ENCODE measurements at places on chromosomes 6 and 20. TPM values are rescaled to one million over a fixed set of nuclear protein-coding genes. Genes with fewer than 3 reads are reported as not detected.

GRCh38 chr6:41872147-41872546, 23.0 kb downstream of the USP49 start:
- no peak for DNase-seq

- no peak for DNase-seq
Observed at GRCh38 chr20:19889011-19889953, 127.9 kb upstream of the NAA20 start.

- DNase-seq: peak; percentile 81
Observed at GRCh38 chr6:34546551-34547321, 9.4 kb downstream of the SPDEF start.

The GABRR1 gene
- total RNA-seq: not detected

The GABRR2 gene
- total RNA-seq: 0.73 TPM
